Posterior cingulate gyrus (tissue), 11 donors: ENCODE measurements at places on chromosomes 12 and 14.

GRCh38 chr12:129841251-129841650 is 62.6 kb downstream of the TMEM132D start:
- no peak for DNase-seq

GRCh38 chr14:67564236-67564635 is 31.1 kb downstream of the PLEKHH1 start:
- DNase-seq: no peak

- peak; percentile 30 for DNase-seq
Measured at GRCh38 chr14:77143071-77143470, 1.5 kb upstream of the ZDHHC22 start.

DNA sequence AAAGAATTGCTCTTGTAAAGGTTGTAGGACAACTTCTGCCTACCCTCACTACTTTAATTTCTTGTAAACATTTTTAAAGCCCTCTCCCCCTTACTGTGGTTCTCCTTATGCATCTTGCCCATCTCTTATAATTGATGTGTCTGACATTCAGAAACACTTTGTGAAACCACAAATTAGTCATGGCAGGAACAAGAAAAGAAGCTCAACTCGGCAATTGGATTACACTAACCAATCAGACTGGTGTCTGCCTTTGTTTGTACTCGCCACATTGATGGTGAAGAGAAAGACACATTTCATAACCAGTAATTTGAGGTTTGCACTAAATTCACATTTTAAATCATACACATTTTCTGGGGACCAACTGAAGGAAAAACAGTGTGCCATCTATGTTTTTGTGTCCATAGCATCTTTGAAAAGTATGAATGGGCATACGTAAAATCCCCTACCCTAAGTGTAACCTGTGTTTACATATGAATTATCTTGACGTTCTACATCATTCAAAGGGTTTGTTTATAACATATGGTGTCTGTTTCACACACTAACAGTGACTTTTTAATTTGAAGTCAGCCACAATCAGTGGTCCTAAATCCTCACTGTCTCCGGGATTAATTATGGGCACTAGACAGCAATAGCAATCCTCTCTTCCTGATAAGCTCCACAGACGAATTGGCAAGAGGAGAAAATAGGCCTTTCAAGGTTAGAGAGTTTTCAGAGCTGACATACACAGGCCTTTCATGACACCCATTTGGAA is 49.9 kb downstream of the OTX2 start:
- no peak for DNase-seq

- no peak for DNase-seq
Measured at GRCh38 chr12:118544569-118544968, 168.2 kb downstream of the SUDS3 start.

DNA sequence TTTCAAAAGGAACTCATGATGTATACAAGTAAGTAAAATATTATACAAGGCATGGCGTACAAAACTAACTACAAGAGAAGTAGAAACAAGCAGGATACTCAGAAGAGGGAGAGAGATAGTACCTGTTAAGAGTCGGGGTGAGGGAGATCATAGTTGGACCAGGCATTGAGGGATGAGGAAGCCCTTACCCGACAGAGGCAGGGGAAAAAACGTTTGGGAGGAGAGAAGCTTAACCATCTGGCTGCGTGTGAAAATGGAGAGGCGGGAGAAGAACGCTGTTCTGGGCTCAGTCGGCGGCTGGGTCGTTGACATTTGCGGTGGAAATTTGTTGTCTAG is 575 bp upstream of the FMNL3 start:
- DNase-seq: no peak
